ENCODE measurements at places on chromosomes 11 and 22.

- DNase-seq = no peak
Observed at GRCh38 chr22:29871684-29872083, 11.3 kb upstream of the MTMR3 start.

DNA sequence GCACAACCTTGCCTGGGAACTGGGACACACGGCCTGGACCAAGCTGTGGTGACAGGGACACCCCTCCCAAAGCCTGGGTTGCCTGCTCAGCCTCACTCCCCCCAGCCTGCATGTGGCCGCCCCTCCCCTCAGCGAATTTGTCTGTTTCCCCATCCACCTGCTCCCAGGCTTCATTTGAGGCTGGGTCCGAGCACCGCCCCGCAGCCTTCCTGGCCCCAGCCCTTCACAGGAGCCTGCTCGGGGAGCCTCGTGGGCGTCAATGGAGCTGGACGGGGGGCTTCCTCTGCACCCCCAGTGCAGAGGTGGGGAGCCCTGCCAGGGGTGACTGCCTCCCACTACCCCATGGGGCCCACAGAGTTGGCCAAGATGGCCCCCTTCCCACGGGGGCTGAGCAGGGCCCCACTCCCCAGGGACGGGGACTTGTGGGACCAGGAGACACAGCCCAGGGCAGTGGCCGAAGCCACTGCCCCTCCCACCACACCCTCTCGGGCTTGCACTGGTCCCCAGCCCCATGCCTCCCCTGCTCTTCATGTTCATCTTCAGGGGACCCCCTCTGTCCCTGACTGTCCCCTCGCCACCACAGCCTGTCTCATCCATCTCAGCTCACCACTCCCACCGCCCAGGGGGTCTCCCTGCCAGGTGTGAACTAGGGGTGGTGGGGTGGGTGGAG, 91.7 kb downstream of the WNT7B start:
- no peak for DNase-seq

- DNase-seq = peak; percentile 7
Observed at GRCh38 chr11:100328626-100329340, 358.3 kb upstream of the ARHGAP42 start.

DNA sequence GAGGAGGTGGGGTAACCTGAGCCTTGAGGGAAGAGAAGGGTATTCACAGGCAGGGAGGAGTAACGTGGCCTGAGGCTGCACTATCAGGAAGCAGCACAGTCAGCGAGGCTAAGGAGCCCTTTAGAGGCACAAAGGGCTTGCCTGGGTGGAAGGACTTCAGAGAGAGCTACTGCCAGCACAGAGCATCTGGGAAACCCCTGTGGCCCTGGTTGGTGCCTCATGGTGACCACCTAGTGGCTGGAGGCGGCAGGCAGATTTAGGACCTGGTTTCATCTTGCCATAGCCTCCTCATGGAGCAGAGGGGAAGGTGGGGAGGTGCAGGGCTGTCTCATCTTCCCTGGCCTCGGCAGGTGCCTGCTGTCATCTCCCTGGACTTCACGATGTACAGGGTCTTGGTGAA, 64.5 kb downstream of the MPPED1 start:
- no peak for DNase-seq

GRCh38 chr11:102121329-102121728, 11.1 kb downstream of the YAP1 start:
- DNase-seq = peak; percentile 19
